ENCODE measurements at places on chromosomes 2 and 18.

GRCh38 chr2:179233626-179234430 is 30.8 kb downstream of the SESTD1 start:
- no peak for DNase-seq

DNA sequence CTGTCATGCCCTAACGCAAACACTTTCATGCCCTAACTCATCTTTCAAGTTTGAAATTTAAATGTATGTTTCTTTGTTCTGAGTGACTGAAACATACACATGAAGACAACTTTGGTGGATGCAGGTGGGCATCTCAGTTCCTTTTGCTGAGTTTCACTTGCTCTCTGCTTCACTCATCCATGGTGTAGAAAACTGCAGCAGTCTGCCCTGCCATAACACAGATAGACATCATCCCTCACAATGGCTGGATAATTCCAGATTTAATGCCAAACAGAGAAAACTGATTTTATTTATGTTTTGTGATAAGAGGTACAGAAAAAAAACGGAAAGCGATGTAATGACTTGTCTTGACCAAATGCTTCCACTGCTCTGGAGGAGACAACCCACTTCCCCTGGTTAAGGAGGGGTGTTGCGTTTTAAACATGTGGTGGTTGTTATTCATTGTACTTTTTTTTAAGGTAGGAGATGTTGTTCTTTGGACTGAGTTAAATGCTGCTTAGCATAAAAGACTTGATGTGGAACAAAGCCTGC is 70.4 kb downstream of the RHBDD1 start:
- no peak for DNase-seq

DNA sequence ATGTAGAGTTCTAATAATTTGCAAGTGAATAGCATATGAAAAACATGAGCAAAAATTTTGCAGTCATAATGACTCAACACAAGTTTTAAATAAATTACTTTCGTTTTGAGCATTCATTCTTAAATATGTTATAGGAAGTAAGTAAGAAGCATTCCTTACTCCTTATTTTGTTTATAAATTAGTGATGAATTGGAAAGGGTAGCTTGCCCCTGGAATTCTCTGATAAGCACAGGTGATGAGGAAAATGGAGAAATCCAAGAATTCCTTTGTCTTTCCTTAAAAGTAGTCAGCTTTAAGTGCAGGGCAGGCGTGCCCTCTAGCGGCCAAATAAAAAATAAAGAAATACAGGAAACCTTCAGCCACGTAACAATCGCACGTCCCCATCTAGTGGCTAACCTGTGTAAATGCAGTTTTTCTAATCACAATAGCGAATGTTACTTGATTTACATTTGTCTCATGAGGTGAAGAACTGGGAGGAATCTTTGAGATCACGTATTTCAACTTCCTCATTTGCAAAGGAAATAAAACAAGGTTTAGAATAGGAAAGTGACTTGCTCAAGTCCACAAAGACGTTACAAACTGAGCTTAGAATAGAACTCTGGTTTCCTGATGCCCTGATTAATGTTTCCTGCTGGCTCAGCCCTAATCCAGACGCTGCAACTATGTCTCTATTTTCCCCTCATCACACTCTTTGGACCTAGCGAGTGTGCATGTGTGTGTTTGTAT is 47.2 kb upstream of the ZNG1B start:
- DNase-seq, result no peak

- no peak for DNase-seq
These were observed 32.3 kb downstream of the CARF start for GRCh38 chr2:202944408-202944807.

DNA sequence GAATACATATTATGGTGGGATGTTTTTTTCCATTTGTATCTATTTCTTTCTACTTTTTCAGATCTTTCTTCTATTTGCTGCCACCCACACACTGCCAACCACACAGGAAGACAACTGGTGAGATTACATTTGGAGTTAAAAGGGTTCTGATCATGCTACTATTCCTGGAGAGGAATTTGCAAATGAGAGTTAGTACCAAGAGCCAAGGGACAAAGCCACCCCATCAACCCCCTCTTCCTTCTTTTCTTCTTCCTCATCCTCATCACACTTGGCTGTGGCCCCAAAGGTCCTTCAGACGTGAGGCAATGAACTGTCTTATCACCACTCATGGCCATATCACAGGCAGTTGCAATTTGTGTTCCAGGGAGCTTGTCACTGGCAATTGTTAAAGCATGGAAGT is 215.6 kb upstream of the SLC14A2 start:
- no peak for DNase-seq

DNA sequence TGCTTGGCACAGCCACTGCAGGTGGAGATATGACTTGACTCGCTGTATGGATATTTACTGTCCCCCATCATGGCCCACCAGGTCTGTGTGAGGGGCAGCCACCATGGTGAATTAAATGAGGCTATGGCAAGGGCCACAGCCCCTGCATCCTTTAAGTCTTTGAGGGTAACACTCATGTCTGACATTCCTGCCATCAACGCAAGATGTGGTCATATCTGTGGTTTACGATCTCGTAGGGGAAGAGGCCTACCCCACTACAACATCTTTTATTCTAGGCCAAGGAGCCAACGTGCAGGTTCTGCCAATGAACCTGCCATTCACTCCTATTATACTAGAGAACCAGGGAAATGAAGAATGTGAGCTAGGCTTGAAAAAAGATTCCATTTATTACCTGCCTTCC is 381.6 kb upstream of the ID2 start:
- no peak for DNase-seq

- DNase-seq, result no peak
These were observed 471.2 kb upstream of the CHST9 start for GRCh38 chr18:27656167-27656778.
